ENCODE measurements at places on chromosomes 12 and 14.

GRCh38 chr12:45425426-45425825, 209.5 kb downstream of the ANO6 start:
- DNase-seq = no peak

GRCh38 chr14:105473033-105473676, 1.5 kb upstream of the CRIP2 start:
- DNase-seq = peak; percentile 52

- no peak for DNase-seq
Observed at GRCh38 chr12:31491241-31491794, 99.6 kb downstream of the DENND5B start.

DNA sequence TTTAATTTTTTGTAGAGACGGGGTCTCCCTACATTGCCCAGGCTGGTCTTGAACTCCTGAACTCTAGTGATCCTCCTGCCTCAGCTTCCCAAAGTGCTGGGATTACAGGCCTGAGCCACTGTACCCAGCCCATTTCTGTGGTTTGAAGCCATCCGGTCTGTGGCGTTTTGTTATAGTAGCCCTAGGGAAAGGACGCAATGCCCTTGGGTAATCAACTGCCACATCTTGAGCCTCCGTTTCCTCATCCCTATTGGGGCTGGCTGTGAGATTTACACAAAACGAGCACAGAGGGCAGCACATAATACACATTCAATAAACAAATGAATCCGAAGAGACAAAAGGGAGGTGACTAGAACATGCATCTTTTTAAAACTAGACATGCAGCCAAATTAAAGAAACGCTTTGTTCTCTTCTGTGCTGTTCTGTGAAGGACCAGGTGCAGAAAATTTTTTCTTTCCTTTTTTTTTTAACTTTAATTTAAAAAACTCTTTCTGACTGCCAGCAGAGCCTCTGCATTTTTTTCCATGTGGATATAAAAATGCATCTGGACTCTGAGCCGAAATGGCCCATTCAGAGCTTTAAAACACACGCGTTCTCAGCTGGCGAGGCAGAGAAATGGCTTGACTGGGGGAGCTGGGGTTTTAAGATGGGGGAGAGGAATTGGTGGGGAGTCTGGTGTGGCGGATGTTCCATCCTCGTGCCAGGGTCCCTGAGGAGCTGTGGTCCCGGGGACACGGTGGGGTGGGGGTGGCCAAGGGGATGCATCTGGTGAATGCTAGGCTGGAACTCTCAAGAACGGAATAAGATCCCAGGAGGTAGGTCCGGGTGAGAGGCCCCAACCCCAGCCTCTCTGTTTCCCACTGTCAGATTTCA, 119.0 kb downstream of the RBM19 start:
- no peak for DNase-seq

DNA sequence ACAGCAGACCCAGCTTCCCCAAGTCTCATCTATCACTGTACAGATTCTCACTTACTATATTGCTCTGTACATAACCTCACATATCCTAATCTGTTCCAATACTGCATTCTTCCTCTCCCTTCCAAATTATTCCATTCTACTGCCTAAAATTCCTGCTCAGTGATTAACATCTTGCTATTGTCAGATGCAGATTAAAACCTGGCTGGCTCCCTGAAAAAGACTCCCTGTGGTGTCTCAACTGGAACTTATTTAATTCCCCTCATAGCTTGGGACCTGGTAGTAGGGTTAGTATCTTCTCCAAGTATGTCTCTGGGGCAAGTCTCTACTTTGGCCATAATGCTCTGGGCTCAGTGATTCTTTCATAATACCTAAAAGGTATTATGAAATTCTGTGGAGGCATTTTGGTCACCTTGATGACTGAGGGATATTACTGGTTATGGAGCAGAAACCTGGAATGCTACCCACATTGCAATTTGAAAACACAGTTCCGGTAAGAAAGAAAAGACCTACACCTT, 55.8 kb downstream of the PAWR start:
- DNase-seq = no peak

GRCh38 chr12:44750468-44750867, 125.6 kb downstream of the NELL2 start:
- DNase-seq = no peak

DNA sequence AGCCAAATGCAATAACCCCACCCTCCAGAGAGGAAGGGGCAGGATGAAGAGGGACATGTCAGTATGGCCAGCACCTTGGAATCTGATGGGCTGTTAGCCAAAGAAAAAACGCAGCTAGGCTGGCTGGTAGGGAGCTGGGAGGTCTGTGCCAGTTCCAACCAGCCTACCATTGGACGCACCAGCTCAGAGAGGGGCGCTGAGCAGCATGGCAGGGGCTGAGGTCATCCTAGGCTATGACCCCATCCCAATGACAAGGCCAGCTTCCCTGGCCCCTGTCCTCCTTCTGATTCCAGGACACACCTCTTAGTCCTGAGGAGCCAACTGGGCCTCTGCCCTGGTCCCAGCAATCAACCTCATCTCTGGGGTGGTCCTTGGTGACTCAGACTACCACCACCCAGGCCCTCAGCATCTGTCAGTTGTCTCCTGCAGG, 12.2 kb downstream of the ACTN1 start:
- DNase-seq = no peak

DNA sequence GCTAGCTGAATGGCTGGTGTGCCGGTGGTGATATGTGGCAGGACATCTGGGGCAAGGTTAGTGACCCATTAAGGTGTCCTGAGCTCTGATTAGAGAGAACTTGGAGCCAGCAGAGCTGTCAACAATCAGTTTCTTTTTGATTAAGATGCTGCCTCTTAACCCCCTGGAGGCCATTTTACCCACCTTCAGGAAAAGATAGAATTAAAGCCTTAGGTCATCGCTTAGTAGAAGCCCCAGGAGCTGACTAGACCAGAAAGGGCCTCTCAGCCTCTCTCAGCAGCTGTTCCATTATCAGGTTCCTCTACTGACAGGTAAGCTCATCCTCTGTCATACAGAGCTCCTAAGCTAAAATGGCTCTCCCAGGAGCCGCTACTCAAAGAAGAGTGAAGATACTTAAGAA, 339.0 kb downstream of the FUT8 start:
- DNase-seq = no peak

- DNase-seq = no peak
Observed at GRCh38 chr14:71742485-71742884, 189.7 kb upstream of the RGS6 start.

- DNase-seq = no peak
Observed at GRCh38 chr14:69626132-69626500, 14.7 kb downstream of the SUSD6 start.

GRCh38 chr12:82972624-82973023, 285.9 kb downstream of the TMTC2 start:
- DNase-seq = no peak

- no peak for DNase-seq
Observed at GRCh38 chr14:51328772-51329353, 88.8 kb downstream of the TMX1 start.
